ENCODE measurements at places on chromosomes 12 and 14.

GRCh38 chr12:24012528-24012927 is 63.1 kb upstream of the SOX5 start:
- DNase-seq = no peak

DNA sequence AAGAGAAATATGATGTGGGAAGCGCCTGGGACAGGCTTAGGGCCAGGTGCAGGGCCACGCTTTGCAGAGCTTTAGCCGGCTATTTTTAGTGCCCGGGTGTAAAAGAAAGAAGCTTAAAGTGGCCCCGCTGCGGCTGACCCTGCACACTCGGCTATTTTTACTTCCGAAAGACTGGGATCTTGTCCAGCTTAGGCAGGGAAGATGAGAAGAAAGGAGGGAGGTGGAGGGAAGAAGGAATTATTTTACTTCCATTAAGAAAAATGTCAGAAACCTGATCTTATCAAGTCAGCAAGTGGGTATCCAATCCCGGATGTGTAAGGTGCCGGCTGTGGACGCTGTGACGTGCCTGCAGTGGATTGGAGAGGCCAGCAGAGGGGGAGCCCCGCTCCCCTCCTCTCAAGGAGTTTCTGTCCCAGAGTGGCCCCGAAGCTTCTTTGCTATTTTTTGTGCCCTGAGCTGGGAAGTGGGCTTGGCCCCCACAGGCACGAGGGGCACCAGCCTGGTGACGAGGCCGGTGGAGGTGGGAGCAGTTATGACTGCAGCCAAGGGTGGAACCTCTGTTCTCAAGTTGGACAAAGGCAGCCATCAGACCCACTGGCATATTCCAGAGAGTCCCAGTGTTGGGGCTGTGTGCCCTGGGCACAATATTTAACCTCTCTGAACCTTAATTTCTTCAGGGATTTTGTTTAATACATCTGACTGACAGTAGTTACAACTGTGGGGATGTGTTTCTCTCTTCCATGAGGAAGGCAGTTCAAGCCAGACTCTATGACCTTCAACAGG is 97.7 kb downstream of the ESRRB start:
- no peak for DNase-seq

DNA sequence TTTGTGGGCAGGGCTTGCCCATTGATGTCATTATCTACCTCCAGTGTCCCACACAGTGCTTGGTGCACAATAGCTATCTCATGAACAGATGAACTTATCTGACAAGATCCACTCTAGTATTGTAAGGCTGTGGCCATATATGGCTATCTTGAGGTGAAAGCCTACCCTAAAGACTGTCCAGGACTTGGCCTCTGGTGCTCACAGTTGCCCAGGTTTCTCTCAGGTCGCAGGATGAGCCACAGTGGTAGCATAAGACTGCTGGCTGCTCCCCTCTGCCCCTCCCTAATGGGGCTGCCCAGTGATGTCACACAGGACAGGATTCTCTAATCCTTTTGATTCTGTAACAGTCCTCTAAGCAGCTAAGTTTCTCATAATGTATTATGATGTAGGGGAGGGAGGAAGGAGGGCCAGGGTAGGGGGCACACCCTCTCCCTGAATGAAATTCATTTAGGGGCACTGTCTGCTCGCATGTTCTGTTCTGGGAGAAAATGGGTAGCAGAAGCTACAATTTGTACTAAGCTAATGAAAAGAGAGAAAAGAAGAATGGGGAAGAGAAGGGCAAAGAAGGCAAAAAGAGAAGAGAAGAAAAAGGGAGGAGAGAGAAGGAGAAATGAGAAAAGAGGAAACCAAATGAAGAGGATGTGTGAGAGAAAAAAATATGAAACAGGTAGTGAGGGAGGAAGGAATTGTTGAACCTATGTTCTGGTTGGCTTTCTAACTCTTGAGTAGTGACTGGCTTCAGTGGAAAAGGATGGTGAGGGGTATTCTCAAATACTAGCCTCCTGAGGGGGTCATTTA is 3.4 kb upstream of the PPM1A start:
- no peak for DNase-seq

- DNase-seq = no peak
These were observed 128.6 kb downstream of the ACSS3 start for GRCh38 chr12:81206429-81206828.

DNA sequence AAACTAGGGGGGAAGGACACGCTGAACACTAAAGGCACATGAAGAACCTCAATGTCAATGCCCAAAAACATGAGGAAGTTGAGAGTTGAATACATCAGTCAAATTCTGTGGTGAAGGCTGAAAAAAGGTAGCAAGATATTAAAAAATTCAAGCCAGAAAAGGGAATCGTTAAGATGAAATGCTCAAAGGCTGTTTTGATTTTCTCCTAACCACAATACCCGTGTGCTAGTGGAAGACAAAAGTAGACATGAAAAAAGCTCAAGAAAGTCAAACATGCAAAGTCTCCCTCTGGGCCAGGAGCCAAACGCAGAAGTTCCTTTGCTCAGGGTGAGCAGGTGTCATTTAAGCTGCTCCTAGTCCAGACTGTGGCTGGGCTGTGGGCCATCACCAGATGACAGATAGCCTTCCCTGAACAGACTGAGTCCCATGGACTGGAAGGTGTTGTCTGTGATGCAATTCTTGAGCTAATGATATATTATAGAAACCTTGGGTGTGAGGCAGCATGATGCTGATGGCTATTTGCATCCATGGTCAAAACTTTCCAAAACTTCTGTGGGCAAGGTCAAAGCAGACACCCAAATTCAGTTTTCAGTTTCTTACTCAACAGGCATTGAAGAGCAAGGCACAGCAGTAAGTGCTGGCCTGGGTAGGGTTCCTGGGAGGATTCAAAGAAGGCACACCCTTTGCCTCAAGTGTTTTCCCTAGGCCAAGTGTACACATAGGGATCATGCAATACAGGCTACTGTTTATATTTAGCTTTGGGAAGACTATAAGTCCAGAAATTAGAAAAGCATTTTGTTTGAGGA is 81.6 kb downstream of the MYRFL start:
- no peak for DNase-seq

Data from activated T-helper 9 cell treated with anti-CD3 and anti-CD28 coated beads, Interleukin-2, amount 50 U/mL, for 16 hours (primary cell).